ENCODE measurements at places on chromosomes 16 and 17.

DNA sequence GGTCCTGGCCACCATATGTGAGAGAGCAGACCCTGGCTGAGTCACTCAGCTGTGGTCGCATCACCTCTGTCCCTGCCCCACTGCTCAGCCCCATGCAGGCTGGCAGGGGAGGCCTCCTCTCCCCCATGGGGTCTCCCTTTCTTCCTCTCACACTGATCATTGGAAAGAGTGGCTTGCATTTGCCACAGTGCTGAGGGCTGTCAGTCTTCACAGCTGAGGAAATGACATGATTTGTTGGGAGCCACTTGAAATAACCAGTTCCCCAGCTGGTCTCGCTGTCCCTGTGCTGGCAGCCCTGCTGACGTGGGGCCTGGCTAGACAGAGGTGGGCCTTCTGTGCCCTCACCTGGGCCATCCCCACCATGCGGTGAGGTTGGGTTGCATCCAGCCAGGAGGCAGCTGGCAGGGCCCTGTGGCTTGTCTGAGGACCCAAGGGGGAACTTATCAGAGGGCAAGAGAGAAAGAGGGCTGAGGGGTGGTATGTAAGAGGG, 30.1 kb upstream of the MED9 start:
- no peak for DNase-seq

- DNase-seq, result no peak
Measured at GRCh38 chr17:80453126-80453997, 23.0 kb downstream of the NPTX1 start.

DNA sequence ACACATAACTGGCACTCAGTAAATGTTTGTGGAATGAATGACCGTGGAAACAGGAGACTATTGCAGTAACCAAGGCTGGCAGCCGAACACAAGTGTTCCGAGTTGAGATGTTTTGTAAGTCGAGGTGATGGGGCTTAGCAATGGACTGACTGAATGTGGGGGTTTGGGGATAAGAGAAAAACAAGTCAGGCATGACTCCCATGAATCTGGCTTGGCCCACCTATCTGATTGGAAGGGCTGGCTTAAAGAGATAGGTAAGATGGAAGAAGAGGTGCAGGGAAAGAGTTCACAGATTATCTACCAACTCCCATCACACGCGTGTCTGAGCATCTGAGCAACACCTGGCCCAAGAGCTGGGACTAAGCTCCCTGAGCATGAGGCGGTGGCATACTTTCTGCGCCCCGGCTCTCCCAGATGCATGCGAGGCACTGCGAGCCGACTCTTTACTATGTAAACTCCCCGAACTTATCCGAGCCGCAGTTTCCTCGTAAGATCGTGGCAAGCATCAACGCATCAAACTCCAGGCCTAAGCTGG, 539 bp downstream of the IFT20 start:
- no peak for DNase-seq

- DNase-seq, result no peak
Measured at GRCh38 chr17:42034059-42034458, 14.2 kb downstream of the NKIRAS2 start.

GRCh38 chr16:2475413-2476344, 752 bp downstream of the TBC1D24 start:
- no peak for DNase-seq

GRCh38 chr17:71024172-71024571, 854.8 kb downstream of the KCNJ2 start:
- DNase-seq, result no peak

DNA sequence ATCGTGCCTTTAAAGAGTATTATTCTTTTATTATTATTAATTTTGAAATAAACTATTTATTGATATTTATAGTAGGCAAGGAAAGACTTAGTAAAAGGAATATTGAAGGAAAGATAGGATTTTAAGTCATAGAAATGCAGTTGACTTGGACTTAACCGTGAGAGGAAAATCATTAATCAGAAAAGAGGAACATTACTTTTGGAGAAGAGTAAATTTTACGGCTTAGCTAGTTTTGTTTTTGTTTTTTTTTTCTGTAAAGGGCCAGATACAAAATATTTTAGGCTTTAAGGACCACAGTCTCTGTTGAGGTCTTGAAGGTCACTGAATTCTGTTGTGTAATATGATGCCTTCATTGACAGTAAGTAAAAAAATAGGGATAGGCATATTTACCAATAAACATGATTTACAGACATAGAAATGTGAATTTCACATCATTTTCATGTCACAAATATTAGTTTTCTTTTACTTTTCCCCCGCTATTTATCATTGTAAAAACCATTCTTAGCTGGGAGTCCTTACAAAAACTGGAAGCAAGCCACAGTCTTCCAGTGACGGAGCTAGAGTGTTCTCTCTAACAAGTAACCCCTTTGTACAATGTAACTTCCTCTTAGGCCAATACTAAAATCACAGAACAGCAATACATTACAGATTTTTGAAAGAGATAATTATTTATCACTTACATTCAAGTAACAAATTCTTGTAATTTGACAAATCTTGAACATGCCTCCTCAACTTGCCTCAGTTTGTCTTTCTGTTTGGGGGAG, 2.3 kb upstream of the KCNJ16 start:
- DNase-seq, result no peak

- no peak for DNase-seq
Measured at GRCh38 chr16:62620275-62620674, 584.0 kb upstream of the CDH8 start.

DNA sequence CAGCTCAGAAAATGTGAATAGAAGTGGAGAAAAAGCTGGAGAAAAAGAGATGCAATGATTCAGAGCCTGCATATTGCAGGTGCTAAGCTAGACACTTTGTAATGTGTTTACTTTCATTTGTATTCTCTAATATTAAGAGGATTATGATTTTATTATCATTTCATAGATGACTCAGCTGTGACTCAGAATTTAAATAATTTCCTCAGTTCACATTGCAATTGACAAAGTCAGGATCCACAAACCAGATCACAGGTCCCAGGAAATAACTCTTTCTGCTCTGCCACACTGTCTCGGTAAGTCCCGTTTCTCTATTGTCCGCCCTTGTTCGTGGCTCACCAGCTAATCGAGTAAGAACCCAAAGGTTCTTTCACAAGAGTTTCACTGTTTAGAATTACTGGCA, 235.4 kb upstream of the MON1B start:
- DNase-seq, result no peak

DNA sequence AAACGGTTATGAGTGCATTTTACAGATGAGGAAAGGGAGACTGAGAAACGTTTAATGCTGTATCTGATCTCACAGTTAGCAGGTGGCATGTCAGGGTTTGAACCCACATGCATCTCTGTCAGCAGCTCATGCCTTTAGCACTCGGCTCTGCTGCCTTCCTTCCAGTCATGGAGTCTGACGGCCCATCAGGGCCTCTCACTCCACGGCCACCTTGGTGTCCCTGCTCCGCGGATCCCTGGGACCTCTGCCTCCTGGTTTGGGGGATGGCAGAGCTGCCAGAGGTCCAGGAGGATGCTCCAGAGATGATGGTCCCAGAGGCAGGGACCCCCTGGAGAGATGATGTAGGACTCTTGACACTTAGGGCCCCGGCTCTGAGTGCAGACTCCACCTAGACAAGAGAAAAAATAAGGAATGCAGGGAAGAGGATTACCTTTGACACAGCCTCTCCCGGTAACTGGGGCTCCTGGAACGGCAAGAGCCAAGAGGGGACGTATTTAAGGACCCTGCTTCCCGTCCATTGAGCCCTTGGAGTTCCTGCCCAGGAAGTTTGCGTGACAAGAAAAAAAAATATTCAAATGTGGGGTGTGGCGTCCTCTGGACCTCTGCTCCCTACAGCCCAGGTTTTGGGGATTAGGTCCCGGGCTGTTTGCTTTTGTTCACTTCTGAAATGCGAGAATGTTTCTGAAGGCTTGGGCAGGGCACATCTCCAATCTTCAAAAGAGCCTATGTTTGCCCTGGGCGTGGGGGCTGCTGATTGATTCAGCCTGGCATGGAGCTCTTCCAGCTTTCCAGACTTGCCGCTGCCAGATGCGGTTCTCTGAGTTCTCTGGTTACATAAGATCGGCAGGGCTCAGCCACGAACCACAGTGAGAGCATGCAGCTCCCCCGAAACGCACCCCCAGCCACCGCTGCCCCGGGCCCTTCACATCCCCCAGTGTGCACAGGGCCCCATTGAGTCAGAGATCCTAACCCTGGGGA, at the start of gene ALDH3A1:
TSS of gene ALDH3A1 (minus strand) at position 470 of the 978 bp plus-strand sequence. CDS start 3,169 bp downstream, outside the sequence.
- no peak for DNase-seq

GRCh38 chr17:33949100-33949499, 306.0 kb upstream of the CCL2 start:
- no peak for DNase-seq

DNA sequence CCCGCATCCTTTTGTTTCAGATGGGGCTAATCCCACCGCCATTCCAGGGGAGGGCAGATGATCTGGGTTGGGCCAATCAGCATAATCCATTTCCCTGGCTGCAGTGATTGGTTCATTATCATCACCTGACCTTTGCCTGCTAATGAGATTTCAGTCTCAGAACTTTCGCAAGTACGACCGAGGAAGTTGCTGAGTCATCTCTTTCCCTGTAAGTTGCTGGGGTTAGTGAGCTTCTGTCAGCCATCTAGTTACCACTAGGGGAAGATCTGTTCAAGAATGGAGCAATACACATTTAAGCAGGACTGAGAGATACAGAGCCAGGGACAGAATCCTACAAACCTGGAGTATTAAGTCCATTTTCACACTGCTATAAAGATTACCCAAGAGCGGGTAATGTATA, 65.3 kb upstream of the NUDT7 start:
- no peak for DNase-seq

- no peak for DNase-seq
Measured at GRCh38 chr17:47218896-47219430, 9.8 kb downstream of the MYL4 start.

DNA sequence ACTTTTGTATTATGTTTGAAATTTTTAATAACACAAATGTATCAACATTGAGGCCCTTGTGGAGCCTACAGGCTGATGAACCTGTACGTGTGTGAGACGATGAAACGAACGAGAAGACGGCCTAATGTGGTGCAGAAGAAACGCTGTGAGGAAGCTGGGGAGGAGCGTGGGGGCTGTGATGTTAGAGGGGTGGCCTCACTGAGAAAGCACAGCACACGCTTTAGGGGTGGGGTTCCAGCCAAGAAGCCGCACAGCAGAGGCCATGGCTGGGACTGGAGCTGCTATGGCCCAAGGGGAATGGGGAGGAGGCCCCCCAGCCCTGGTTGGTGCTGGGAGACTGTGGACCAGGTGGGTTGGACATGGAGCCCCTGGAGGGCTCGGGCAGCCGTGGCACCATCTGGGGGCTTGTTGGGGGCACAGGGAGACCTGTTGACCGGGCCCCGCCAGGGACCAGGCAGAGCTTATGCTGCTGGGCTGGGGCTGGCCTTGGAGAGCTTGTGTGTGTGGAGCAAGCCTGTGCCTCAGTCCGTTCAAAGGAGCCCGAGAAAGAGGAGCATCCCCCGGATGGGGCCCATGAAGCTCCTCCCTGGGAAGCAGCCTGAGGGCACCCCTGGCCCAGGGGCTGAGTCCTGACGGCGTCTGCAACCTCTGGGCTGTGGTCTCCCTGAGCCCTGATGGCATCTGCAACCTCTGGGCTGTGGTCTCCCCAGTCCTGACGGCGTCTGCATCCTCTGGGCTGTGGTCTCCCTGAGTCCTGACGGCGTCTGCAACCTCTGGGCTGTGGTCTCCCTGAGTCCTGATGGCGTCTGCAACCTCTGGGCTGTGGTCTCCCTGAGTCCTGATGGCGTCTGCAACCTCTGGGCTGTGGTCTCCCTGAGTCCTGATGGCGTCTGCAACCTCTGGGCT, 44.7 kb downstream of the METRNL start:
- DNase-seq, result no peak

DNA sequence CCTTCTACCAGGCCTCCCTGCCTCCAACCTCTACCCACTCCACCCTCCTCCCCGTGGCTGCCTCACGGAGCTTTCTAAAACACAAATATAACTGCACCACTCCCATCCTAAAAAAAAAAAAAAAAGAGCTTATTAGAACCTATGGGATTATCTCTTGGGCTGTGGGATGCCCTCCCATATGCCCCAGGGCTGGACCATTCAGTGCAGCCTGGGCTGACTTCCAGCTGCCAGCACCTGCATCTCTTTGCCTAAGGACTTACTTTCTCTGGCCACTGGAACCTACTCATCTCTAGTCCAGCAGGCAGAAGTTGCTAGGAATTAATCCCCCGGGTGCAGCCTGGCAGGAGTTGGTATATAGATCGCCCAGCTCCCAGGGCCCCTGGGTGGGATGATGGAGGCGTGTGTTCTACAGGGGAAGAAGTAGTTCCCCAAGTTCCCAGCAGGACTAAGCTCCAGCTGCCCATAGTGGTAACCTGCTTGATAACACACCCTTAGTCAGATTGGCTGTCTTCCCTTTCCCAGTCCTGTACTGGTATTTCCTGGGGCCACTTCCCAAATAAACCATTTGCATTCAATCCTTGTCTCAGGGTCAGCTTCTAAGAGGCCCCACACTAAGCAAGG, 10.3 kb downstream of the MPP3 start:
- DNase-seq, result no peak

- no peak for DNase-seq
Measured at GRCh38 chr17:32558326-32558955, 71.6 kb downstream of the CDK5R1 start.

DNA sequence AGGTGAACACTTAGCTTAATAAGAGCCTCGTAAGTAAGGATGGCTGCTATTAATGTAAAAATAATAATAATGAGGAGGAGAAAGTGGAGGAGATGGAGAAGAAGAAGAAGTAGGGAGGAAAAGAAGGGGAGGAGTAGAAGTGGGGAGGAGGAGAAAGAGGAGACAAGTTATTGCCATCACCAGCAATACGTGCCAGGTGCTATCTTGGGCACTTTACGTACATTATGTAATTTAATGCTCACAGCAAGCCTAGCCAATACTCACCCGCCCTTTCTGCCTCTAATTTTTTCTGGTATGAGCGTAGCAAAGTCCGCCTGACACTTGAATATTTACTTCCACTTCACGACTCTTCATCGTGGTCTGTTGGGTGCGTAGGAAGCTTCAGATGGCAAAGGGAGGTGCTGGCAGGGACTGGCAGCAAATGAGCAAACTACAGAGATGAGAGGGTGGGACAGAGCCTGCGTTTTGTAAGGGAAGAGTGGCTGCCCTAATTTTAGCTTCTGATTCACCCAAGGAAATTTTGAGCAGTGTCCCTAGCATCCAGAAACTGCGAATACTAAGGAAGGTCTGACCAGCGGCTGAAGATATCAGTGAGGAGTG, 42.1 kb upstream of the CDH13 start:
- DNase-seq, result peak; percentile 49

- DNase-seq, result no peak
Measured at GRCh38 chr16:25563700-25564099, 128.1 kb upstream of the HS3ST4 start.

- no peak for DNase-seq
Measured at GRCh38 chr17:19502517-19502916, 31.1 kb upstream of the SLC47A1 start.

- no peak for DNase-seq
Measured at GRCh38 chr16:76963614-76964315, 227.2 kb upstream of the MON1B start.

- no peak for DNase-seq
Measured at GRCh38 chr16:83929811-83930555, 23.1 kb upstream of the OSGIN1 start.

Measured in NCI-H1105 treated with DMSO at 0.1 percent for 48 hours (cell line).